Parietal lobe (tissue), 2 donors: ENCODE measurements at places on chromosomes 1 and 21. TPM values are rescaled to one million over a fixed set of nuclear protein-coding genes. Genes with fewer than 3 reads are reported as not detected.

Gene CELA3B
- not detected for total RNA-seq

Gene KRTAP15-1
- not detected for total RNA-seq

Gene EXTL1
- 2.2 TPM for total RNA-seq

Gene NLRP3
- 0.63 TPM for total RNA-seq

Gene SLAMF1
- total RNA-seq = not detected

Gene PLA2G2A
- not detected for total RNA-seq

Gene TUT4
- 229 TPM for total RNA-seq

Gene CYYR1
- 1.9 TPM for total RNA-seq

Gene CADM3
- 148 TPM for total RNA-seq

Gene FAM229A
- total RNA-seq = 5.0 TPM

Gene GPR25
- not detected for total RNA-seq

Gene BTBD19
- 1.3 TPM for total RNA-seq

Gene SELENBP1
- 5.3 TPM for total RNA-seq

Gene TLR5
- 0.63 TPM for total RNA-seq

Gene KPRP
- total RNA-seq = not detected

Gene DIO1
- not detected for total RNA-seq

Gene POU2F1
- total RNA-seq = 83.6 TPM

Gene SH3D21
- total RNA-seq = 4.7 TPM

Gene CFAP141
- not detected for total RNA-seq

Gene PRKCZ
- 54.8 TPM for total RNA-seq

Gene OR10J1
- total RNA-seq = not detected

Gene KRTAP7-1
- total RNA-seq = not detected

Gene CFHR1
- 0.31 TPM for total RNA-seq

Gene CD1E
- total RNA-seq = not detected

Gene NDC1
- 31.6 TPM for total RNA-seq

Gene CHI3L2
- total RNA-seq = 0.31 TPM

Gene MYCL
- total RNA-seq = 9.1 TPM

Gene AIRE
- total RNA-seq = not detected

Gene POGK
- 67.6 TPM for total RNA-seq

Gene FLG
- not detected for total RNA-seq

Gene OPTC
- total RNA-seq = not detected

Gene SLC35F3
- total RNA-seq = 1.9 TPM

Gene TRIM67
- 61.7 TPM for total RNA-seq

Gene SYCP1
- not detected for total RNA-seq

Gene VANGL2
- 27.5 TPM for total RNA-seq

Gene RSPO1
- not detected for total RNA-seq

Gene LCE3B
- total RNA-seq = not detected

Gene FNDC5
- total RNA-seq = 16.9 TPM

Gene PLA2G2D
- total RNA-seq = not detected

Gene PARP1
- 117 TPM for total RNA-seq

Gene TIE1
- 15.7 TPM for total RNA-seq

Gene HMCN1
- 3.4 TPM for total RNA-seq

Gene TTC24
- not detected for total RNA-seq

Gene ODF2L
- total RNA-seq = 146 TPM

Gene SLC9C2
- 1.9 TPM for total RNA-seq

Gene LCE2A
- not detected for total RNA-seq

Gene RNF186
- total RNA-seq = not detected

Gene GPR37L1
- 0.63 TPM for total RNA-seq
